ENCODE measurements at places on chromosomes 6 and 20. TPM values are rescaled to one million over a fixed set of nuclear protein-coding genes. Genes with fewer than 3 reads are reported as not detected.

The SLC17A9 gene
- 1.2 TPM for polyA plus RNA-seq

The TRAPPC3L gene
- 0.37 TPM for polyA plus RNA-seq

- no peak for DNase-seq
Measured at GRCh38 chr6:3356824-3357420, 98.2 kb downstream of the PSMG4 start.

DNA sequence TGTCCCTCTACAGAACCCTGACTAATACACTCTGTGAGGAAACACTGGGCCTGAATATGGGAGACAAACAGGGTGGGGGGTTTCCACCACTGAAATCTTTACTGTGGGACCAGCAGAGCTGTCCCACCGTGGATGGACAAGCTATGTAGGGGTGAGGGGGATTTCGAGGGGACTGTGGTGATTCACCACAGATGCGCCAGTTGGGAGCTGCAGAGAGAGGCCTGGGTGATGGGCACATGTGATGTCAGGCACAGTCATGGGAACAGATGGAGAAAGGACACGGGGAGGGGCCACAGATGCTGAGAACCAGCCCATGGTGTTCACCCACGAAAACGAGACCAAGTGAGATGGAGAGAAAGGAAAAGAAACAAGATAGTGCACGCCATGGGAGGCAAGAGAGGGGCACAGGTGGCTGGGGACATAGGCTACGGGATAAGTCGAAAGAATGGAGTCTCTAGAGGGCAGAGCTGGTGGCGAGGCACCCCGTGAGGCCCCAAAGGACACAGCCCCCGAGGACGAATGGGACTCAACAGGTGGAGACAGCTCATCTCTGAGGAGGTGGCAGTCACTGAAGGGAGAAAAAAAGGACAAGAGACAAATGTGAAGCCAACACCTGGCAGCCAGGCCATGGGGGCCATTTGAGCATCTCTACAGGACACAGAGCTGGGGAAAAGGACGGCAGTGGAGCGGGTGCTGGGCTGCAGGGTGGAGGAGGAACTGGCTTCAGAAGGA lies 10.5 kb upstream of the RAMACL start:
- DNase-seq: no peak

- DNase-seq: no peak
Measured at GRCh38 chr6:170010665-170011203, 259.3 kb downstream of the ERMARD start.

- DNase-seq: no peak
Measured at GRCh38 chr20:59938696-59939051, 1.4 kb downstream of the PPP1R3D start.

- no peak for DNase-seq
Measured at GRCh38 chr6:24949020-24949569, 13.3 kb upstream of the RIPOR2 start.

- DNase-seq: no peak
Measured at GRCh38 chr6:89997456-89998445, 103.5 kb downstream of the GJA10 start.

DNA sequence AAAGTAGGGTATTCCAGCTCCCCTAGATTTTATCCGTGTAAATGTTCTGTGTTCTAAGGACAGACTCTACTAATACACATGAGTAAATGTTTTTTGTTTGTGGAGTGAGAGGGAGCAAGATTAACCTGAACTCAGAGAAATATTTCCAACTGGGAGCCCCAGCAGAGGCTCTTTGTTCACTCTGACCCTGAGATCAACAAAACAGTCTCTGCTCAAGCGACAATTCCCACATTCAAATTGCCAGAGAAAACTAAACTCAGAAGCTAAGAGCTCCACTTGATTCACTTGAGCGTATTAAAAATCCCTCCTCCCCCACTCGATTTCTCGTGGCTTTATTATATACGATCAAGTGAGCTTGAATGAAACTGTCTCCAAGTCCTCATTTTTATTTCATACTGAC lies 413.9 kb upstream of the JARID2 start:
- no peak for DNase-seq

DNA sequence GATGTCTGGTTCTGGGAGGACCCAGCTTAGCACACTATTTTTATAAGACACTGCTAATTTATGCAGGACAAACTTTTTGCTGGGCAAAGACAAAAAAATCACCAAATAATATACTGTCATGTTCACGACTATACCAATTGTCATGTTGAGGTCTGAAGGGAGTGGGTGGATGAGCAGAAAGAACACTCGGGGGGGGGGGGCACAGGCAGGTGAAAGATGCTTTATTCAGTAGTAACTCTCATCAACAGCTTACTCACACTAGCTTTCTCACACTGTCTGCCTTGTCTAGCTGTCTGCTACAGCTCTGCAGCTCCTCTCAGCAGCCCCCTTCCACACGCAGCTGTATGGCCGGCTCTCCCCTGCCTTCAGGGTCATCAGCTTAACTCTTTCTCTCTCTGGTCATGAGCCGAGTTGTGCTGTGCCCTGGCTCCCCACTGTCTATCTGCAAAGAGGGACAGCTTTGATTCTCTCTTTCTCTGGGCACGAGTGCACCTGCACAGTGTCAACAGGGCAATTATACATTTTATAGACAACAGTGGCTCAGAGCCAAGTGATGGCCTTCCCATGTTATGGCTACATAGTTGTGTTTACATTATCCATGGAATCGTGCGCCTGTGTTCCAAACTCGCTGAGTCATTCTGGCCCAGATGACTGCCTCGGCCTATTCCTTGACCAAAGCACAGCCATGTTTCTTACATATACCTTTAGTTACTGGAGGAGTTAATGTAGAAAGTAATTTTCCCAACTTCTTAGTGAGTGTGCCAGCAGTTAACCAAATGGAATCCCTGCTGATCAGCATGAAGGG lies 187.7 kb upstream of the PRSS16 start:
- DNase-seq: no peak
